Activated CD4-positive, CD25-positive, alpha-beta regulatory T cell treated with anti-CD3 and anti-CD28 coated beads, Interleukin-2, amount 50 U/mL, for 72 hours (primary cell): ENCODE measurements at places on chromosomes 2 and 18.
A peak's percentile ranks its signal among the peaks of the same experiment; 100 is the strongest.

- DNase-seq: peak; percentile 32
These were observed 1.1 kb downstream of the CYBRD1 start for GRCh38 chr2:171523088-171524017.

DNA sequence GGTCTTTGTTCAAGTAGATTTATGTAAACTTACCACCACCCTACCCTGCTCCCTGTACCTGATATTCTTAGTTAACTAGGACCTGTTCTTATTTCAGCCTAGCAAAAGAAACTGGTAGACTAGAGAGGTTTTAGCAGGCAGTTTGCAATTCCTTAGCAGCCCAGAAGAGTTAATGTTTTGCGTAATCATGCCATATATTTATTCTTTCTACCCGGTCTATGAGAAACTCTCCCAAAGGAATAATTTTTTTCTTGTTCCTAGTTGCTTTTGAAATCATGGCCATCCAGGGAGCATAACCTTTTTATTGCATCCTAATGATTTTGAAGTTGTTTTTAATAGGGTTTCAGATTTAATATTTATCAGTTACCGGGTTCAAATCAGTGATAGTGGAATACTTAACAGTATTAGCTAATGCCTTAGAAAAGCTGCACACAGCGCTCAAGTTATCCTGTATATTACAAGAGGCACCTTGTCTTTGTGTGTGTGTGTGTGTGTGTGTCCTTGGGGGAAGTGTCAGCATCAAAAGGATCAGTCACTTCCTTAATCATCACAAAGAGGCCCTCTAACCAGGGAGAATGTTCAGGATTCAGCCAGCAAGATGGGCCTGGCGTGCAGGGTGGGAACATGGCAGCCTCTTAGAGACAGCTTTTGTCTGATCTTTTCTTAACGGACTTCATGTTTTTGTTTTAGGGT, 52.9 kb downstream of the CABLES1 start:
- no peak for DNase-seq

DNA sequence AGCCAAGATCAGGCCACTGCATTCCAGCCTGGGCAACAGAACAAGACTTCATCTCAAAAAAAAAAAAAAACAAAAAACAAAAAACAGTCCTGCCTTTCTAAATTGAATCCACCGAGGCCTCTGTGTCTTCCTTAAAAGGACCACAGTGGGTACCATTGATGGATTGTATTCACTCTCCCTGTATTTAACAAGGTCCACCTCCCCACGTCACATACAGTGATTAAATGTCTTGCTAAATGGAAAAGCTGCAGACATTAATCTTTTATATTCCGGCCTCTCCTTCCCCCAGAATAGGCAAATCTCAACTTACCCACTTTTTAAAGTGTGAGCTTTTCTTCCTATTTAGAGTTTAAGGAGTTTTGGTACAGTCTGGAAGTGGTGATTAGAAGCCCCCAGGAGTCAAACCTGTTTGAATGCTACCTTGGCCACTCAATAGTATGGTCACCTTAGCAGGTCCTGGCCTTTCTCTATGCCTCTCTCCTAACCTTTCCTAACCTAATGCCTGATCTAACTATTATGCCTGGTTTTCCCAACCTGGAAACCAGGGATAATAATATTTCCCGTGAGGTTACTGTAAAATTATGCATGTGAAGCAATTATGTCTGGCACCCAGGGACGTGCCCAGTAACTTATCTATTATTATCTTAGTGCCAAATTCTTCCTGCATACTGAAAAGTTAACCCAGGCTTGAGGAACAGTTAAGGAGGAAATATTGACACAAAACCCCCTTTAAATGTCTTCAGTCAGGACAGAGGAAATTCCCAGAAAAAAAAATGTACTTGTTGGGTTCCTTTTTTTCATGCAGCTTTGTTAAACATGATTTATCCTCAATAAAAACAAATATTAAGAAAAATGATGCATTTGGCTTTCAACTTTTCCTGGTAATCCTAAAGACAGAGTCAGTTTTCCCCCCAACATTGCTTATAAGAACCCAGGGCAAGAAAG, 3.1 kb downstream of the NFE2L2 start:
- DNase-seq: no peak

- DNase-seq: no peak
These were observed 119.9 kb downstream of the MTCL1 start for GRCh38 chr18:8825273-8825672.
